ENCODE measurements at places on chromosomes 5 and 9. TPM values are rescaled to one million over a fixed set of nuclear protein-coding genes. Genes with fewer than 3 reads are reported as not detected.

Gene SLC2A8
- total RNA-seq: 13.8 TPM

Gene FANCG
- 17.2 TPM for total RNA-seq

Gene CMYA5
- 10.1 TPM for total RNA-seq

Gene TAF11L10
- total RNA-seq: not detected

Gene SPINK13
- not detected for total RNA-seq

Gene LCN9
- total RNA-seq: not detected

Gene CRB2
- not detected for total RNA-seq

Gene RARS1
- total RNA-seq: 62.9 TPM

Gene ZNF782
- 16.9 TPM for total RNA-seq

Gene FBP1
- total RNA-seq: 1.7 TPM

Gene PHF24
- 0.25 TPM for total RNA-seq

Gene DNAJB5
- 6.9 TPM for total RNA-seq

Gene FBXW2
- 33.1 TPM for total RNA-seq

Gene ERP44
- total RNA-seq: 13.5 TPM

Gene TMEM252
- total RNA-seq: not detected

Gene SOWAHA
- total RNA-seq: not detected

Gene ARHGEF39
- 1.2 TPM for total RNA-seq

Gene PCDHA12
- 0.25 TPM for total RNA-seq

Gene TUSC1
- 22.6 TPM for total RNA-seq

Gene PTBP3
- 58.9 TPM for total RNA-seq

Gene SPATA31A3
- not detected for total RNA-seq

Gene CDH6
- total RNA-seq: 5.2 TPM

Gene CAMK2A
- total RNA-seq: 0.49 TPM

Gene PCDHA1
- not detected for total RNA-seq

Gene BTNL8
- total RNA-seq: not detected

Gene LCN1
- not detected for total RNA-seq

Gene ARHGEF28
- 41.0 TPM for total RNA-seq

Gene HK3
- 7.4 TPM for total RNA-seq

Gene FAM78A
- 2.5 TPM for total RNA-seq

Gene SLC27A6
- 2.9 TPM for total RNA-seq

Gene HRCT1
- 5.4 TPM for total RNA-seq

Gene PCDHGC4
- total RNA-seq: 4.9 TPM

Gene DMGDH
- 4.2 TPM for total RNA-seq

Gene CD72
- 5.6 TPM for total RNA-seq

Gene NXNL2
- total RNA-seq: 2.5 TPM

Gene MYO10
- 22.1 TPM for total RNA-seq

Gene CD274
- total RNA-seq: 2.2 TPM

Gene STK32A
- total RNA-seq: 1.5 TPM

Gene PCDHGA10
- 10.6 TPM for total RNA-seq

Gene CDC20B
- not detected for total RNA-seq

Gene TGFBI
- 43.2 TPM for total RNA-seq

Gene ISL1
- 25.0 TPM for total RNA-seq

Gene CCL27
- total RNA-seq: not detected

Gene SPAG8
- total RNA-seq: not detected

Gene KCNV2
- not detected for total RNA-seq

Gene PCDHGA5
- 8.6 TPM for total RNA-seq
